ENCODE measurements at places on chromosomes 7 and 10.

GRCh38 chr7:81908220-81908619, 138.4 kb upstream of the HGF start:
- no peak for DNase-seq

- DNase-seq = no peak
These were observed 182.7 kb upstream of the LYZL2 start for GRCh38 chr10:30812018-30812851.

GRCh38 chr7:133705596-133705995, 421.5 kb upstream of the LRGUK start:
- no peak for DNase-seq

DNA sequence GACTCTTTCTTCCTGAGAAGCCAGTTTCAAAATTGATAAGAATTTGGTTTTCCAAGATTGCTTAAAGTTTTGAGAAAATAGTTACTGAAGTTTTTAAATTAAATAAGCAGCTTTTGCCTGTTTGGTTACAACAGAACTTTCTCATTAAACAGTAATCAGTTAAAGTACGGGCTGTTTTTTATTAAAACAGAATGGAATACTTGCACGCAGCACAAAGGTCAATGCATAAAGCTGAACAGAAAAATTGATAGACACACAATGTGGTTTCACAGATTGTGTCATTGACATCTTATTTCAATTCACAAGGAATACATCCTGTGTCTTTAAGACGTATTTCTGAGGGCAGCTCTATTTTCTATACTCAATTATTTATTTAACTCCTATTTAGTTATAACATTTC, 192.2 kb downstream of the PRKG1 start:
- no peak for DNase-seq

DNA sequence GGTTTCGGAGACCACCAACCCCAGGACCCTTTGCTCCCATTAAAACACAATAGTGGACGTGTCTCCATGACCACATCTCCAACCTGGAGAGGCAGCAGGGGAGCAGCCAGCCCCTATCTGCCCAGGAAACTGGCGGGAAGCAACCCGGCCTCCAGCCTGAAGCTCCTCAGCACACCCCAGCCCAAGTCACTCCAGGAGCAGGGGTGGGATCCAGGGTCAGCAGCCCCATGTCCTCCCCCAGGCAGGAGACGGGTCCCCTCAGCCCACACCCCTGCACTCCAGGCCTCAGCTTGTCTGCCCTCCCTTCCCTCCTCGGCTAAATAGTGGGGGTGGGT, 601 bp downstream of the ADAM8 start:
- DNase-seq = no peak

- no peak for DNase-seq
These were observed 89.8 kb upstream of the TMEM72 start for GRCh38 chr10:44821290-44821689.

- DNase-seq = no peak
These were observed 19.4 kb downstream of the GSTO2 start for GRCh38 chr10:104288355-104288754.

- no peak for DNase-seq
These were observed 106.4 kb upstream of the GPR26 start for GRCh38 chr10:123559823-123560092.

- no peak for DNase-seq
These were observed 36.1 kb downstream of the LRRN3 start for GRCh38 chr7:111126987-111127386.

- DNase-seq = no peak
These were observed 271.0 kb upstream of the COBL start for GRCh38 chr7:51587604-51588003.

GRCh38 chr7:120320218-120320961, 47.4 kb downstream of the KCND2 start:
- no peak for DNase-seq

DNA sequence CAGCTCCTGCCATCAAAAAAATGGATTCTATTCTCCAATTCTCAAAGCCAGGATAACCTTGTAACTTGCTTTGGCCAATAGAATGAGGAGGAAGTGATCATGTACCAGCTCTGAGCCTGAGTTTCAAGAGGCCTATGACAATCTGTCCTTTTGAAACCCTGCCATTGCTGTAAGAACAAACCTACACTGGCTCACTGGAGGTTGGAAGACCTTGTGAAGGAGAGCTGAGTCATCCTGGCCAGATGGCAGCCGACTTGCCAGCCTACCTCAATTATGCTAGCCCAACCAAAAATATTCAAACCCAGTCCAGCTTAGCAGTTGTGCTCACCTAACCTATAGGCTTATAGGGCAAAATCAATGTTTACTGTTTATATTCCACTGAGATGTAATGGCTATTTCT, 93.0 kb downstream of the HGF start:
- no peak for DNase-seq

GRCh38 chr7:94272821-94273583, 121.7 kb upstream of the COL1A2 start:
- DNase-seq = no peak

DNA sequence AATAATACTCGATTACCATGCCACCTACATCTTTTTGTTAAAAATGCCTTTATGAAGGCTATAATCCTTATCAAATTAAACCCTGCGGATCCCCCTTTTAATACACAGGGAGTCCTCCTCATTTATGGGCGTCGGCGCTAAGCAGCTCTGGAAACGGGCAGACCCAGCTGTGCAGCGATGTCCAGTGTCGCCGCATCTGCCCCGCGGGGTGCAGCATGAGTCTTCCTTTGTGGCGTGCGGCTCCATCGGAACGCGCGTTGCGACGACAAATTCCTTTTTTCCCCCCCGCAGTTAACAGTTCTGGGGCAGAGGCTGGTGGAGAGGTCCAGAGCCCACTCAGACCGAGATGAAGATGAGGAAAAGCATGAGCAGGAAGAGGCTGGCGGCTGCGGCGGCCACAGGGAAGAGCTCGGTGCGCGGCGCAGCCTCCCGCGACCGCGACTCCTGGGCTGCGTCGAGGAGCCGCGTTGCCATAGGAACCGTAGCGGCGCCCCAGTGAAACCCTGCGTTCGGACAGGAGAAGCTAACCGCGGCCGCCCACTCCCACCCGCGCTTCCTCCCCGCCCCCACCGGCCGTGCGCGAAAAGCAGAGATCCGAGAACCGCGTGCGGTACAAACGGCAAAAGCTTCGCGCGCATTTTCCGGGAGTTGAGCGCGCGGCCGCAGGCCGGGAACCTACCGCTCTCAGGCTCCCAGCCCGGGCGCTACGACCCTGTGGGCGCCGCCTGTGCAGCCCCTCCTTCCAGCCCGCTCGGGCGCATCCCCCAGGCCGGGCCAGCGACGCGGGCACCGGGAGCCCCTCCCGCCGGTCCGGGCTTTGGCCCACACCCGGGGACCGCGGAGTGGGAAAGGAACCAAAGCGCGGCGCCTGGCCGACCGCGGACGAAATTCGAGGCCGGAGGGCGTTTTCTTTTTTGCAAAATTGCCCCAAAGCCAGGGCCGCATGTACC, 130.6 kb downstream of the SPAG6 start:
- DNase-seq = no peak

GRCh38 chr7:81235997-81236396, 317.1 kb upstream of the SEMA3C start:
- DNase-seq = no peak

DNA sequence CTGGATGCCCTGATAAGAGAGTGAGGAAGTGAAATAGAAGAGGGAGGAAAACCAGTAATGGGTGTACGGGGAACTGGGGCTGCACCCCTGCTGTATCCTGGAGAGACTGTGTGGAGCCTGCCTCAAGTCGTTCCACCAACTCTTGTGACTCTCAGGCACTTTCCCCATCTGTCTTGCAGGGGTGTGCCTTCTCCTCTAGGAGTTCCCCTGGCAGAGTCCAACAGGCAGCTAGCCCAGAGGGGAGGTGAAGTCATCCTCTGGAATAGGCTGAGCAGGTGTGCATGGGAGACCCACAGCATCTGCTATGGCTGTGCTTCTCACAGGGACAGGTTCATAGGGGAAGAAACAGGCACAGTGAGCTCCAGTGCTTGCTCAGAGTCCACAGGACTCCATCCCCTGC, 46.8 kb downstream of the WIPF3 start:
- DNase-seq = no peak

DNA sequence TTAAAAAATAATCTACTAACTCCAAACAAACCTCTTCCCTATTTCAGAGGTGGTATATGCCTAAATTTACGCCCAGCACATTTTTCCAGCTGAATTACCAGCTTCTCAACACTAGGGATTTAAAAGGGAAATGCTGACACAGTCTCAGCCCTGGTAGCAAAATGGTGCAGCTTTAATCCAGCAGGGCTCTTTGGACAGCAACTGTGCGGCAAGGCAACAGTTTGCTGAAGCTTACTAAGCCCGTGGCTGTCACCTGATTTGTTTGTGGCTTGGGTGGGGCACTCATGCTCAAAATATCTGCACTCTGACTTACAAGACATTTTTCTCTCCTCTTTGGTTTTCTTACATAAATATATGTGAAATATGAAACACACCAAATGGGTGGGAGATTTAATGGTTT, 206.7 kb downstream of the POU6F2 start:
- DNase-seq = no peak

DNA sequence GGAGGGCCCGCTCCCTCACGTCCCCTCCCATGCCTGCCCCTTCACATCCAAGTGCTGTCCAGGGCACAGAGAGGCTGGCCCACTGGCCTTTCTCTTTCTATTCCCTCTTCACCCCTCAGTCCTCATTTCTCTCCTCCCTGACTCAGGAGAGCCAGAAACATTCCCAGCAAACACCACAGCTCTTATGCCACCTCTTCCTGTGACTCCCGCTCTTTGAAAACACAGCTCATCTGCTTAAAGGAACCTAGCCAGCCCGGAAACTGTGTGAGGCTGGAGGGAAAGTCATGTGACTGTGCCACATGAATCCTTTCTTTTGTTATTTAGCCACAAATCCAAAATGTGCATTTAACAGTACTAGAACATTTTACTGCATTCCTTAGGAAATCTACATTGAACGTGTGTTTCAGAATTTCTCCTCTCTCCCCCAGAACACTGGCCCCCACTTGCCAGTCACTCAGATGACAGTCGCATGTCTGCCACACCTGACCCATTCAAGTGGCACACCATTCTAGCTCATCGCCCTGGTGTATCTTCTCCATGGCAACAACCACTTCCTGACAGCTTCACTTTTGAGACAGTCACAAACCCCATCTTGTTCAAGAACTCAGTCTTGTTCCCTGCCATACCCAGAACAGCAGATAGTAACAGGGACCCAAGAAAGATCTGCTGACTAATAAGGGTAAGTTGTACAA, 42.8 kb downstream of the GRB10 start:
- peak; percentile 75 for DNase-seq

DNA sequence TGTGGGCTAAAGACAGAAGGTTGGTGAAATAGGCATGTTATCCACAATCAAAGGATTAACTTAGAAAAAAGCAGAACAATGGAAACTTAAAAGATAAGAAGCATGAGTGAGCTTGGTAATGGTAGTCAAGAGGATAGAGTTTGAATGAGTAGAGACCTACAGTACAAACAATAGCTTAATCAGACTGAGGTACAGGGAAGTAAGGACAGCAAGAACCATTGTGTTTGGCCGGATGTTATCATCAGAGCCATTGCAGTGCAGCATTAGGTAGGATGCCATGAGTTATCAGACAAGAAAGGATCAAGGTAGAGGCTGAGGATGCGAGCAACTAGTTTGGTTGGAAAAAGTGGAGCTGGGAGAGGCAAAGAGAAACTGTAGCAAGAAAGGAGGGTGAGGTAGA, 353.3 kb upstream of the VSTM2A start:
- DNase-seq = no peak

DNA sequence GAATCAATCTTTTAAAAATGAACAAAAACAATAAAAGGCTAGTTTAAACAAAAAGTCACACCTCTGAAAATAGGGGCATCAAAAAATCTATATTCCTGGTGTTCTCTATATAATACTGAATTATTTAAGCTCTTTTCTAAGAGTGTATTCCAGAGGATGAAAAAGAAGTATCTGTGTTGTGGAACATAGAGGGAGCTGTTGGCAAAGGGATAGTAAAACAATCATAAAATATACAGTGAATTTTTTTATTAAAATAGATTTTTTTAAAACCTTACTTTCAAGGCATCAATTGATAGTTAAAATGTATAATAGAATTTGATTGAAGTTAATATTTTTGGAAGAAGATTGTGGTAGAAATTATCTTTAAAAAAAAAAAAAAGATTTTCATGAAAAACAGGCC, 1409.1 kb upstream of the CELF2 start:
- no peak for DNase-seq

DNA sequence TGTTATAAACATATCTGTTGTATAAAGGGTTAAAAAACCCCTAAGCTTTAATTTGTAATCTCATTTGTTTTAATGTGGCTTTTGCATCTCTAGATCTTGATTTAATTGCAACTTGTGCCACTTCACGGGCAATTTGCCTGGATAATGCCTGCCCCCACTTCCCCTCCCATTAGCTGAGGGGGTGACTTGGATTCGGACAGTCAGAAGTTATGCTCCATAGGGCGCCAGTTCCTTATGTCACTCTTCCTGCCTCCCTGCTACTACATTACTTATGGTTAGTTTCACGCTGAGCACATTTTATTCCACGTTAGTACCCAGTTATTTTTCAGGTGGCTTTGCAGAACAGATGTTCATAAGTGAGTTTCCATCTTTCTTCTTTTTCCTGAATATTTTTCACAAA, 1015.2 kb upstream of the PHF14 start:
- DNase-seq = no peak

- no peak for DNase-seq
These were observed 121.5 kb upstream of the FAM3C start for GRCh38 chr7:121517591-121517990.

DNA sequence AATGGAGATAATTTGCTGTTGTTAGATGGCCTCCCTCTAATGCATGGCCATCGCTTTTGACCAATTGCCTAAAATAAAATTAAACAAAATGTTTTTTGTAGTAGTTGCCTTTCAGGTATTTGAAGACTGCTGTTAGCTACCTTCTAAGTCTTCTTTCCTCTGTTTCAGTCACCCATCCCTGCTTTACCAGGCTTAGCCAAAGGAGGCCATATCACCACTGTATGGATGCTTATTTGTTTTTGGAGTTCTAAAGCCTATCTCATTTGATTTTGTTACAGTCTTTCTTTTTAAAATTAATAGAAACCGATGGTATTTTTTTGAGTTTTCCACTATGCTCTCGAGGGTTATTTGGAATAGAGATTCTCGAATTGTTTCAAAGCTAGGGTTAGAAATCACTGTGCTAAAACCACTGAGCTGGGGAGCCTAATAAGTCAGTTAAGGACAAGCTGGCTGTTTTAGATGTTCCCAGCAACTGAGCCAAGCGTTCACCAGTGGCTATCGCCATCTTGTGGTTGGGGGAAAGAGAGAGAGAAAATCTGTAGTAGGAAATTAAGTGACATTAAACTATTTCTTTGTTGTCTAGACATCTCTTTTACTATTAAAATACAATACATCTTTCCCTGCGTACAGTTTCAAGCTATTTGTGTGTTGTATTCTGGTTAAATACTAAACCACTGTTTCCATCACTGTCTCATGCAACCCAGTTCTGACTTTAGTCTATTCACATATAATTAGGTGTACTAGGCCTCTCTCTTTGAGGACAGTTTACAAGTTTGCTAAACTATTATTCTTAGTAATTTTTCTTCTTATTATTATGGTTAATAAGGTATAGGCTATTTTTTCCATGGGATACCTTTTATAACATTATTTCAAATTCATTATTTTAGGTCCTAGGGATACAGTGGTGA, 52.2 kb downstream of the GPR158 start:
- no peak for DNase-seq

All from CD4-positive, alpha-beta T cell treated with Interferon alpha-2 for 1 hour (primary cell).